ENCODE measurements at places on chromosomes 13 and 19.

DNA sequence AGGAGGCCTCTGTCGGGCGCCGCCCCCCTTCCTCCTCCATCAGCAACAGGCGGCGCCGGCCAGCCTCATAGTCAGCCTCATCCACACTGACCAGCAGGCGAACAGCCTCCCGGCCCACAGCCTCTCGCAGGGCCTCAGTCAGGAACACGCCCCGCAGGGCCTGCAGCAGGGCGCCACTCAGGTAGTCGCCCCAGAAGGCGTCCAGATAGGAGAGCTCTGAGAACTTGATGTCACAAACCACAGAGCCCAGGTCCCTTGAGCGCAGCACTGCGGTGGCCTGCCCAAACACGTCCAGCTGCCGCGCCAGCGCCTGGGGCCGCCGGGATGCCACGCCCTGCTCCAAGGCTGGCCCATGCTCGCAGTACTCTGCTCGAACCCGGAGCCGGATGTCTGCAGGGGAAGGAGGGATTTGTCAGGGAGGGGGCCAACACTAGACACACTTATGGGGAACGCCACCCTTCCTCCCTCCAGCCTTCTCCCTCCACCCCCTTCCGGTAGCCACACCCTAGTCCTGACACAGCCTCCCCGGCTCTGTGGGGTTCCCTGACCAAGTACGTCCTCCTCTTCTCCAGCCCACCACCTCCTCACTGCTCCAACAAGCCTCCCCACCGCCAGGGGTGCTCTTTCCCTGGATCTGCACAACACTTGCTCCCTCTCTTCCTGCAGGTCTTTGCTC, 17.9 kb downstream of the DEDD2 start:
- no peak for DNase-seq

DNA sequence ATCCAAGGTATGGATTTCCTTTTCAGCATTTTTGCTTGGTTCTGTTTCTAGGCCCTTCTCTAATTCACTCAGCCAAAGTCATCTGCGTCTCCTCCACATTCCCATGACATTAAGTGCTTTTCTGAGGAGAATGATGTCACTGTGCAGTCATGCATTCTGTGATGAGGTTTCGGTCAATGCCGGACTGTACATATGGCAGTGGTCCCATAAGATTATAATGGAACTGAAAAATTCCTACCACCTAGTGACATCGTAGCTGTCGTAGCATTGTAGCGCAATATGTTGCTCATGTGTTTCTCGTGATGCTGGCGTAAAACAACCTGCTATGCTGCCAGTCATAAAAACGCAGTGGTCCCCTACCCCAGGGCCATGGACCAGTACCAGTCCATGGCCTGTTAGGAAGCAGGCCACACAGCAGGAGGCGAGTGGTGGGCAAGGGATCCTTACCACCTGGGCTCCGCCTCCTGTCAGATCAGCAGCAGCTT, 63.4 kb upstream of the TNFRSF19 start:
- DNase-seq, result peak; percentile 62

DNA sequence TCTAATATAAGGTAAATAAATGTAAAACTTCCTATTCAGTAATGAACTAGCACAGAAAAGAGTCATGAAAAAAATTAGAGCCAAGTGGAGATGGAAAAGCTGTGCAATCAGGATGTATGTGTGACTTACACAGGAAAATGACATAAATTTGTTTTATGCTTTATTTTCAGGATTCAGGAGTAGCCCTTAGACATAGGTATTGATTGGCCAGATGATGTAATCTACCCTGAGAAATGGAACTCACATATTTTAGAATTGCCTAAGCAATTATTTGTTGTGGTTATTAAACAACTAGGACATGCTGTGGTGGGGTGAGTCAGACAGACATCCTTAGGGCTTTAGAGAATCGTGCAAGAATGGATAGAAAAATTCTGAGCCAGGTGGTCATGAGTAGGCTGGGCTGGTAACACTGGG, 110.6 kb downstream of the PCDH9 start:
- DNase-seq, result no peak

- DNase-seq, result no peak
Measured at GRCh38 chr19:2166741-2167738, 3.3 kb downstream of the DOT1L start.

- DNase-seq, result no peak
Measured at GRCh38 chr13:102558029-102558428, 38.8 kb upstream of the TPP2 start.

DNA sequence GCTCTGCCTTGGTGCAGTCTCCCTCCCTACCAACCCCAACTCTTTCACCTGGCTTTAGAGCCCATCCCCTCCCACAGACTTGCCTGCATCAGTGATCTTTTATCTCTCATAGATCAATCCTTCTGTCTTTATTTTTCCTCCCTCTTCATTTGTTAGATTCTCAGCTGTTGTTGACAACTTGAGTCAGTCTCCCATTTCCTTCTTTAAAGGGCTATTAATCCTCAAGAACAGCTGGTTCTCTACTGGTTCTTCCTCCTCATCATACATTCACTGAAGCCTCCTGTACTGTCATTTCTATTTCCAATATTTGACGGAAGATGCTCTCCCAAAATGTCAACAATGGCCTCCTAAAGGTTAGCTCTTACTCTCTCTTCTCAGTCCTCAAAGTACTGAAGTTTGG, 408.2 kb downstream of the TBC1D4 start:
- no peak for DNase-seq

DNA sequence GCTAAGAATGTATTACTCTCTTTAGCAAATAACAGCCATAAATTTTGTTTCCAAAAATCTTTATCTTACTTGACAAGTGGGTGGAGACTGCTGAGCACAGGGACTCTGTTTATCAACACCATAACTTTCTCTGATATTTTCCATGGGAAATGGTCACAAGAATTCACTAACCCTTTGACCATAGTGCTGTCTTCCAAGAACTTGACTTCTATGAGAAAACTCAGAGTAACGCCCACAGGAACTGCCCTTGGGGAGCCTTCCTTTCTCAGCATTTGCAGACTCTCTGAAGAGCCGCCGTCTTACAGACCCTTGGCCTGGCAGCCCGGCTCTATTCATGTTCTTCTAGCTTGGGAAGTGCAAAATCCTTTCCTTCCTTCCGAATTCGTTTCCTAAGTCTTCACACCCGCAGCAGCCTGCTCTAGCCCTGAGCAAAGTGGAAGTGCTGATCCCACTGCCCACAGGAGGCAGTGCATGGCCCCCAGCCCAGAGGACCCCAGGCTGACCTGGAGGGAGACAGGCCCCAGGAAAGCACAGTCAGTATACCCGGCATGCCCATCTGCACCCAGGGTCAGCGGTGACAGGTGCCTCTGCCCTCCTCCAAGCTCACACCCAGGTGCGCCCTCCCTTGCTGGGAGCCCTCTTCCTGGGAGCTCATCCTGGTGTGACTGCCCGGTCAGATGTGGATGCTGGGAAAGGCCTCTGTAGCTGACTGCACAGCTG, 10.2 kb downstream of the GAS6 start:
- no peak for DNase-seq

DNA sequence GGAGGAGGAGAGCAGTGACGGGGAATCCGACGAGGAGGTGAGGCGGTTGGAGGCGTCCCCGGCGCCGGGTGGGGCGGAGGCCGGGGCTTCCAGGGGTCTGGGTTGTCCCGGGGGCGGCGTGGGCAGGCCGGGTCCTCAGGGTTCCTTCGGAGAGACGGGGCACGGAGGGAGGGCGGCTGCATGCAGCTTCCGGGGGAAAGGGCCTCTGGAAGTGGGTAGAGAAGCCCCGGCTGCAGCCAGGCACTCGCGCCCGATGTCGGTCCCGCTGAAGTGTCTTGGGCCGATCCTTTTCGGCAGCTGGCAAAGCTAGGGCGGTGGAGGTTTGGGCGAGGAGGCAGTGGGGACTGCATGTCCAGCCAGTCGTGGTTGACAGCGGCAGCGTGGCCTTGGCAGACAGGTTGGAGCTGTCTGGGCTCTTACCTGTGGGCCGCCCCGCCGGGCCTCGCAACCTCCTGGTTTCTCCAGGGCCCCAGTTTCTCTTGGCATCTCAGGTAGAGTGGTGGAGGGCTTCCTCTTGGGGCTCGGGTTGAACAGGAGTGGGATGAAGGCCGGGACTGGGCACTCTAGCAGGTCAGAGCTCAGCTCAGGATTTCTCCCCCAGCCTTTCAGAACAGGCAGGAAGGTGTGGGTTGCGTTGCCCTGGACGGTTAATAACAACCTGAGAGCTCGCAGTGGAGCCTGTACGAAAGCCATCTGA, 690 bp downstream of the KMT2B start:
- DNase-seq, result no peak

DNA sequence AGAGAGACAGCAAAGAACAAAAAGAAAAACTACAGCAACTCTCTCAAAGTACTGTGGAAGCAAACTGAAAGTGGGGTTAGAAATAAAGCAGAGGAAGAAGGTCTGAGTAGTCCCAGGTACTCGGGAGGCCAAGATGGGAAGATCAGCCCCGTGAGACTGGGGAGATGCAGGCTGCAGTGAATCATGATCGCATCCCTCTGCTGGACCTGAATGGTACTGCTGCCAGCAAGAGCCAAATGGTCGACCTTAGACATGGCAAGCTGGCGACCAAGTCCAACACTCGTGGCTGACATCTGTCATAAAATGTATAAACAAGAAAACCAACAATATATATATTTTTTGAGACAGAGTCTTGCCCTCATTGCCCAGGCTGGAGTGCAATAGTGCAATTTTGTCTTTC, 33.7 kb upstream of the ZNF724 start:
- DNase-seq, result peak; percentile 13

- no peak for DNase-seq
Measured at GRCh38 chr19:1921825-1922224, 16.6 kb downstream of the ADAT3 start.

DNA sequence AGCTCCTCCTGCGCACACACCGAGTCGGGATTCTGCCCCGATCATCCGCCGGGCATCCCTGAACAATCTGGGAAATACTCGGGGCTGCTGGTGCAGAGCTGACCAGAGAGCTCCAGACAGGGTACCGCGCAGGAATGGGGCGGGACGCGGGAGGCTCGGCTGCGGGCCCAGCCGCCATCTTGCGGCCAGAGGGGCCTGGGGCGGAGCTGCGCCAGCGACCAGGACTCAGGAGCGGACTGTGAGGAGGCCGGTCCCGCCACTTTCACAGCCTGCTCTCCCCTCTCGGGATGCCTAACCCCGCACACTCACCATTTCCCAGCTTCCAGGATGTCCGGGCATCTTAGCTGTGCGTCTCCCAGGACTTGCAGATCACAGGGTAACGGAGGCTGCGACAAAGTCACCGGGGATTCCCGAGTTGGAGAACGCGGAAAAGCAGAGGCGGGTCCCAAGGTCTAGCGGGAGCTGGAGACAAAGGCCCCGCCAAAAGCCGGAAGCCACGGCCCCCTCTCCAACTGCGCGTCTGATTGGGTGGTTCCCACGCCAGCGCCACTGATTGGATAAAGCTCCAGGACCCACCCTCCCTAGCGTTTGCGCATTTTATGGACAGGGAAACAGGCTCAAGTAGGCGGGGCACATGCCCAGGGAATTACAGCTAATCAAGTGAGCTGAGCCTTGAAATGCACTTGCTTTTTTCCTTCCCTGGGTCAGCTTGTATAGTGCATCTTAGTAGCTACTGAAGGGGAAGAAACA, 15.8 kb upstream of the ZNF43 start:
- DNase-seq, result peak; percentile 98

DNA sequence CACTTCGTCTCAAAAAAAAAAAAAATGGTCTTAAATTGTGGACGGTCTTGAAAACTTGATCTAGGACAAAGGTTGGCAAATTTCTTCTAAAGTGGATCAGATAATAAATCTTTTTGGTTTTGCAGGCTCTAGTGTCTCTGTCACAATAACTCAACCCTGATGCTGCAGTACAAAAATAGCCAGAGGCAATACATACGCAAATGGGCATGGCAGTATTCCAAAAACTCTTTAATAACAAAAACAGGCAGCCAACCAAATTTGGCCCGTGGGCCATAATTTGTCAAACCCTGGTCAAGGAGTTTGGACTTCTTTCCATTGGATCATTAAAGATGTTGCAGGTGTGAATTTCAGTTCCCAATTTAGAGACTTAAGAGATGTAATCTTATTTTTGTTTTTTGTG, 93.5 kb upstream of the MRI1 start:
- no peak for DNase-seq

DNA sequence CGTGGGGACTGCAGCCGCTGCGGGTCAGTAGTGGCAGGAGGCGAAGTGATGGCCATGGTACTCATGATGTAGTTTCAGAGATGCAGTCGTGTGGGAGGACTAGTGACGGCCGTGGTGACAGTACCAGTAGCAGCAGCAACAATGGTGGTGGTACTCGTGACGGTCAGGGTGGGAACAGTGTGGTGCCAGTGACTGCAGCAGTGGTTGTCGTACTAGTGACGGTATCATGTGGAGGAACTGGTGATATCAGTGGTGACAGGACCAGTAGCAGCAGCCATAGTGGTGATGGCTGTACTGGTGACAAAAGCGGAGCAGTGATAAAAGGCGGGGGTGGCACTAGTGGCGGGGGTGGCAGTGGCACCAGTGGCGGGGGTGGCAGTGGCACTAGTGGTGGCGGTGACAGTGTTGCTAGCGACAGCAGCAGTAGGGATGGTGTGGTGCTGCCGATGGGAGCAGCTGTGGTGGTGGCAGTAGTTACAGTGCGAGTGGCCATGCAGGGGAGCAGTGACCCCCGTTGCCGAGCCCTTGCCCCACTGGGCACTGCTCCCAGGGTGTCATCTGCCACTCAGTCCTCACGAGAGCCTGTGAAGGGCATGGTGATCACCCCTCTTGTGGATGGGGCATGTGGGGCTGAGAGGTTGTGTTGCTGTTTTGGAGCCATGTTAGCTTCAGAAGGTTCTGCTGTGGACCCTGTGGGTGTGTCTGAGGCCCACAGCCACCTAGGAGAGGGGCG, 22.7 kb downstream of the ADPRHL1 start:
- no peak for DNase-seq

DNA sequence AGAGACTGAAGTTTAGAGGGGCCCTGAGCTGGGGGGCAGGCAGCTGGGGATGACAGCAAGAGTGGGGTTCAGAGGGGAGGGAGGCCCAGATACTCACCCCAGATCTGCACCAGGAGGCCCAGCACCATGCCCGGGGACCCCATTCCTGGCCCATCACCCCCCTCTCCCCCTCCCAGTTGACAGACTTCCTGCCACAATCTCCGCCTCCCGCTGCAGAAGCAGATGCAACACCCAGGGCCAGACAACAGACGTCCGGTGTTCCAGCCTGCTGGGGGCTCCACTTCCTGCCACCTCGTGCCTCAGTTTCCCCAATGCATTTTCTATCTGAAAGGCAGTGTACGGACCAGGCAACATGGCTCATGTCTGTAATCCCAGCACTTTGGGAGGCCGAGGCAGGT, at the start of gene TMIGD2:
TSS of gene TMIGD2 (minus strand) at position 147 of the 398 bp plus-strand sequence. CDS start at position 143, 4 bp downstream.
- no peak for DNase-seq

DNA sequence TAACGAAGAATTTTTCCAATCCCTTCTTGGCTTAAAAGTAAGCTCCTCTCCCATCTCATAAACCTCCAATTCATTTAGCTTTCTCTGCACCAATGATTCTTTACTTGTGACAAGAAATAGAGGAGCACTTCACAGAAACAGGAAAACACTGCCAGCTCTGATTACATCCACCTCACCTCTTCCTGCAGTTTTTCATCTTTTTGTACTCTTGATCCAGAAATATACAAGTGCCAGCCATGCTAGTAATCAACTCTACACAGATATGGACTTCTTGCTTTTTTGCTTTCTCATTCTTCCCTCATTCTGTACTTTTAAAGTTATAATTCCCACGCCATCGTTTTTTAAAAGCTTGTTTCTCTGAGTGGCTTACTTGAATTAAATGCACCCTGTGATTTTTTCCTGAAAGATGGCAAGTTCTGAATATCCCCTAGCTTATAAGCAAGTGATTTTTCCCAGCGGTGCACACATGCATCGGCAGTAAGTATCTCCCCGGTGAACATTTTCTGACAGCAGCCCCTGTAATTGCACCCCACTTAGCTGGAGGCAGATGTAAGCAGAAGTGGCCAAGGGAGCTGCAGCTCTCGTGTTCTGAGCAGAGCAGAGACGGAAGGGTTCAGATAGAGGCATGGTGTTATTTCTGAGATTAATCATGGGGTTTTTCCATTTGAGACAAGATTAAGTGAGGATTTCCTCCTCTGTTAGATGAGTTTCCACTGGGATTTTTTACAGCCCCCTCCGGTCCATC, 340.7 kb downstream of the SLC7A1 start:
- DNase-seq, result no peak

Measured in left renal cortex interstitium (tissue), 4 donors.